ENCODE measurements at places on chromosomes 7 and 10.

- DNase-seq, result no peak
Measured at GRCh38 chr7:7884855-7885254, 83.7 kb upstream of the GLCCI1 start.

GRCh38 chr10:35195361-35196306 lies 69.0 kb downstream of the CREM start:
- peak; percentile 79 for DNase-seq

GRCh38 chr7:151905353-151905752 lies 28.4 kb upstream of the PRKAG2 start:
- no peak for DNase-seq

- no peak for DNase-seq
Measured at GRCh38 chr7:93147363-93147762, 822 bp downstream of the SAMD9L start.

DNA sequence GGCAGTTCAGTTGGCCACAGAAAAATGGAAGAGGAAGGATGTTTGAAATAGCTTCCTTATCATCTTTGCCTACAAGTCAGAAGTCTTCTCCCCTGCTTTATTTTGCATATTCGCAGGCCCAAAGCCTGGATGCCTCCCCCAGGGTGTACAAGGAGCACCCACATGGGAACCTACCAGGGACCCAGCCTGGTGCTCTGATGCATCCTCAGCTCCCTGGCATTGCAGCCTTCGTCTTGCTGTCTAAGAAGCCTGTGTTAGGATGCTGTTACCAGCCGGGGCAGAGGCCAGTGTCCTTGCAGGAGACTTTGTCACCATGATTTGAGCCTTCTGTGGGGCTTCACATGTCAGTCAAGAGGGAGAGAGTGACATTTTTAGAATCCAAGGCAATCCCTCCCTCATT lies 27.0 kb upstream of the GPR26 start:
- no peak for DNase-seq

GRCh38 chr7:108368466-108368865 lies 87.8 kb downstream of the NRCAM start:
- DNase-seq, result no peak

DNA sequence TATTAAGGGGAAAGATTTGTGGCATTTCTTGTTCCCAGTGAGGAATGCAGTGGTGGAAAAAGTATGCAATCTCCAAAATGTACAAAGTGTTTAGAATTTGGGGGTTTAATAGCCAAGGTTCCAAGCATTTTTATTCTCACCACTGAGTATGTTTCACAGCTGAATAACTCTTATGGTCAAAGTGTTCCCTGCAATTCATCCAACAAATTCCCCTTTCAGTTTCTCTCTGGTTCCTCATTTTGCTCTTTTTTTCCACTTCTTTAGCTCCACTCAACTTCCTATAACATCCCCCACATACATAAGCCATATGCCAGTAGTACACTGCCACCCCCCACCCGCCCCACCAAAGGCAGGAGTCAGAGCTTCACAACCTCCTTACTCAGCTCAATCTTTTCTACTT lies 4.6 kb downstream of the HECW1 start:
- DNase-seq, result no peak

DNA sequence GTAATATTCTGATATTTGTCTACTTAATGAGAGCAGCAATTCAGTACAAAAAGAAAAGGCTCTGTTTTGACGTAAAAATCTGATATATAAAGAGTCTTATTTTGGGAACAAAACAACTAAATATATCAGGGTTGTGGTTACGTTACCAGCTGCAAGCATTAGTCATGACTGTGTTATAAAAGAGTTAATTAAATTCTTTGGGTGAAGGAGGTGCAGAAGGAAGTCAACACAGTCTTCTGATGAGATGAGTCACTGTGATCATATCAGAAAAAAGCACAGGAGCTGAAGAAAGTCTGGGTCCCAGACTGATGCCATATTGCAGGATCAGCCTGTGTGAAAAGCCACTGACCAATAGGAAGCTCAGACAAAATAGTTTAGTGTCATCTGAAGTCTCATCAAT lies 234.3 kb upstream of the TEX47 start:
- no peak for DNase-seq

- DNase-seq, result no peak
Measured at GRCh38 chr7:154380771-154381170, 328.6 kb downstream of the DPP6 start.

GRCh38 chr7:107172276-107173032 lies 3.7 kb downstream of the HBP1 start:
- no peak for DNase-seq

DNA sequence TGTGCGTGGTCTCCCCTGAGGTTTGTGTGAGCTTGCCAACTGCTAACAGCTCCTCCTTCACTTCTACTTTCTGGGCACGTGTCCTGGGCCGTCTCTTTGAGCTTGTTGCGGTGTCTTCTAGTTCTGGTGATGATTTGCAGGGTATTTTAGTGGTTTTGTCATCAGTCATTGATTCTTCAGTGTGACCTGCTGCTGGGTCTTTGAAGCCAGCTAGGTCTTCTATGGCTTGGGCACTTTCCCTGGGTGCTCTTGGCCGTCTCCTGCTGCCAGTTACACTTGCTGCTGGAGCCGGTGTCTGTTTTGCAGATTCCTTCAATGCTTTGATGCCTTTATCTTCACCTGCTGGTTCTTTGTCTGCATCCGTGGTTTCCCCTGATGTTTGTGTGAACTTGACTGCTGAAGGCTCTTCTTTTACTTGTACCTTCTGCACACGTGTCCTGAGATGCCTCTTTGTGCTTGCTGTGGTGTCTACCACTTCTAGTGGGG lies 23.0 kb downstream of the MKI67 start:
- no peak for DNase-seq

DNA sequence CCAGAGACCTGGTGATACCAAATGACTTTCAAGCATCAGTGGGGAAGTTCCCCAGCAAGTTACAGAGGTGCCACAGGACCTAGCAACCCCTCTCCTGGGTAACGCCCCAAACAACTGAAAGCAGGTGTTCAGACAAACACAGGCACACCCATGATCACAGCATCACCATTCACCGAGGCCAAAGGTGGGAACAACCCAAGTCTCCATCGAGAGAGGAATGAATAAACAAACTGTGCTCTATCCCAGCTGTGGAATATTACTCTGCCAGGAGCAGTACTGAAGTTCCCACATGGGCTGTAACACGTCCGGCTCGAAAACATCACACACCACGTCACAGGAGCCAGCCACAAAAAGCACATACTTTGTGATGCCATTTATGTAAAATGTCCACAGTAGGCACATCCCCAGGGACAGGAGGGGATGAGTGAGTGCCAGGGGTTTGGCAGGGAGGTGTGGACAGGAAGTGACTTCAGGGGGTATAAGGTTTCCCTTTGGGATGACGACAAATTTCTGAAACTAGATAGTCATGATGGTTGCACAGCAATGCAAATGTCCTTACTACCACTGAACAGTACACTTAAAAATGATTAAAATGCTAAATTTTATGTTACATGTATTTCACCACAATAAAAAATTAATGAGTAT lies 222.8 kb downstream of the TNS3 start:
- DNase-seq, result no peak

- DNase-seq, result no peak
Measured at GRCh38 chr7:46153951-46154787, 233.1 kb upstream of the IGFBP3 start.

DNA sequence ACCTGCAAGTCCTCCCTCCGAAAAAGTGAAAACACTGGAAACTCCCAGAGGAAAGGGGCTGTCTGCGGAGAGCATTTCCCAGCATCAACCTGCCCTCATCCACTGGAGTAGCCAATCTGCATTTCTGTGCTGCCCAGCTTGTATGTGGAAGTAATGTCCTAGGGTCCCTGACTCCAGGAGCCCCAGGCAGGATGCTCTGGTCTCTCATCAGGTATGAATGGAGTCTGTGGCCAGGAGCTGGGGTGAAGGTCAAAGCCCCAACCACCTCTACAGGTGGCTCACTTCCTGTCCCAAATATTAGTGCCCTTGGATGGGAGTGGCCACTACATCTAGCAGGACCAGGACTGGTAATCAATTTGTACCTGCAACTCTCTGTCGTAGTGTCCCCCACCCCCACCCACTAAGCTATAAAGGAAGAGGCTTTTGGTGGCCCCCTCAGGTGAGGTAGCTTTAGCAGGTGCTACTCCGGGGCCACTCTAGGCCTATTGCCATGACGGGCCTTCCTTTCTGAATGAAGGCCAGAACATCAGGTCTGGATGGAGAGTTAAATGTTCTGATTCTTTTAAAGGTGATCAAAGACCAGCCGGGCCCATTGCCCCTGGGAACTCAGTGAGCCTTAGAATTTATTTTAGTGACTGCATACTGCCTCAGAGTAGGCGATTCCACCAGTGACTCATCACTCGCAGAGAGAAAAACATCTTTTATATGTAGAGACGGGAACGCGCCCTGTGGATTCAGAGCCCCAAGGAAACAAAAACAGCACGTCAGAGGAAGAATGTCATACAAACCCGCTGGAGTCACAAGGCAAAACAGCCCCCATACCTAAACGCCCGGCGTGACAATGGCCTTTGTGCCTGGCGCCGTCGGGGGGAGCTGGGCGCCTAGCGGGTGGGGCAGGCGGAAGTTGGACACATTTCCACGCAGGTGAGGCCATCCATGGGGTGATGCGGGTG lies 13.0 kb downstream of the EN2 start:
- no peak for DNase-seq

DNA sequence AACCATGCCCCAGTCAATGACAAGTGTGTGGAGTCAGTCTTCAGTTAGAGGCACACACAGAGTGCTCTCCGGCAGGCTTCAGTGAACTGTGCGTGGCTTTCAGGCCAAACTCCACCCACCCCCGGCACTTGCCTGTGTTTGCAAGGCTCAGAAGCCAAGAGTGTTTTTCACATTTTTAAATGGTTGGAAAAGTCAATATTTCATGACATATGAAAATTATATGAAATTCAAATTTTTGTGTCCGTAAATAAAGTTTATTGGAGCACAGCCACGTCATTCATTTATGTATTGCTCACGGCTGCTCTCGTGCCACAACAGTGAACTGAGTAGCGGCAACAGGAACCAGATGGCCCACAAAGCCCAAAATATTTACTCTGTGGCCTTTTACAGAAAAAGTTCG lies 104.7 kb downstream of the SFMBT2 start:
- no peak for DNase-seq

- DNase-seq, result no peak
Measured at GRCh38 chr7:20980668-20981264, 194.1 kb upstream of the SP8 start.

DNA sequence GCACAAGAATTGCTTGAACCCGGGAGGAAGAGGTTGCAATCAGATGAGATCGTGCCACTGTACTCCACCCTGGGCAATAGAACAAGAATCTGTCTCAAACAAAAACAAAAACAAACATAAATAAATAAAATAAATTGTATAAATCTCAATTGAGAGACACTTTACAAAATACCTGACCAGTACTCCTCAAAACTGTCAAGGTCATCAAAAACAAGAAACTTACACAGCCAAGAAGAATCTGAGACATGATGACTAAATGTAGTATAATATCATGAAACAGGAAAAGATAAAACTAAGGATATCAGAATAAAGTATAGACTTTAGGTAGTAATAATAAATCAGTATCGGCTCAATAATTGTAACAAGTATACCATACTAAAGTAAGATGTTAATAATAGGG lies 26.9 kb upstream of the SEPTIN7 start:
- no peak for DNase-seq

- no peak for DNase-seq
Measured at GRCh38 chr10:44020322-44021111, 364.4 kb downstream of the CXCL12 start.

Measured in effector memory CD4-positive, alpha-beta T cell (primary cell).